ENCODE measurements at places on chromosomes 11 and 22. TPM values are rescaled to one million over a fixed set of nuclear protein-coding genes. Genes with fewer than 3 reads are reported as not detected.
A peak's percentile ranks its signal among the peaks of the same experiment; 100 is the strongest.

ANO9 gene
- not detected for total RNA-seq

CBX7 gene
- 6.1 TPM for total RNA-seq

- no peak for DNase-seq
These were observed 852.3 kb downstream of the BRD1 start for GRCh38 chr22:48975316-48975741.

- DNase-seq, result no peak
These were observed 59.6 kb upstream of the SHANK2 start for GRCh38 chr11:71311928-71312510.

DNA sequence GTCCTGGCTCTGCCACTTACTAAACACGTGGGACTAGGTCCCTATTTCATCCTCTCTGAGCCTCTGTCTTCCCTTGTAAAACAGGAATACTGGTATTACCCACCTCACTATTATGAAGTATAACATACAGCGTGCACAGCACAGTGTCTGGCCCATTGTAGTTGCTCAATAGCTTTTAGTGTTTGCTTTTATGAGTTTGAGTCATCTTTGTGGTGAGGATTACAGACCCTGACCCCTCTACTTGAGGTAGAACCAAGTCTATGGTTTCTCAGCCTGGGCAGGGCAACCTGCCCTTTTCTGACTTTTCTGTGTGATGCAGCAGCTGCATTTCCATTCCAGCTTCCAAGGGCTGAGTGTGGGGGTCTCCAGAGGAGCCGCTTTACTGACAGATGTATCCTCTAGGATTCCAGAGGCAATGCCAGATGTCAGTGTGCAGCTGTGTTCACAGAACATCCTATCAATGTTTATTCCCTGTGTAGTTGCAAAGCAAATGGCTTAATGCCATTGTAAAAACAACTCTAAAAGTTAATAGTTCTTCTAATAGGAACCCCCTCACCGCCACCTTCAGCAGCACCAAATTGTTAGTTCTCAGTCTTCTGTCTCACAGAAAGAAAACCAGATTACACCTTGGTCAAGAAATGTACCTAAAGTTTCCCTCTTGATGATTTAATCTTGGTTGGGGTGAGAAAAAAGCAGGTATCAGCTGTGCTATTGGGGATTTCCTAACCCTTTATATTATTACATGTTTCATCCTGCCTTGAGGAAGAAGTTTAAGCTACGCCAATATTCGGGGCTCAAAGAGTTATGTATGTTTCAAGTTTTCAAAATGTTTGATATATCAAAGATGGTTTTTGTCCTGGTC lies 16.8 kb downstream of the PRR5L start:
- no peak for DNase-seq

DNA sequence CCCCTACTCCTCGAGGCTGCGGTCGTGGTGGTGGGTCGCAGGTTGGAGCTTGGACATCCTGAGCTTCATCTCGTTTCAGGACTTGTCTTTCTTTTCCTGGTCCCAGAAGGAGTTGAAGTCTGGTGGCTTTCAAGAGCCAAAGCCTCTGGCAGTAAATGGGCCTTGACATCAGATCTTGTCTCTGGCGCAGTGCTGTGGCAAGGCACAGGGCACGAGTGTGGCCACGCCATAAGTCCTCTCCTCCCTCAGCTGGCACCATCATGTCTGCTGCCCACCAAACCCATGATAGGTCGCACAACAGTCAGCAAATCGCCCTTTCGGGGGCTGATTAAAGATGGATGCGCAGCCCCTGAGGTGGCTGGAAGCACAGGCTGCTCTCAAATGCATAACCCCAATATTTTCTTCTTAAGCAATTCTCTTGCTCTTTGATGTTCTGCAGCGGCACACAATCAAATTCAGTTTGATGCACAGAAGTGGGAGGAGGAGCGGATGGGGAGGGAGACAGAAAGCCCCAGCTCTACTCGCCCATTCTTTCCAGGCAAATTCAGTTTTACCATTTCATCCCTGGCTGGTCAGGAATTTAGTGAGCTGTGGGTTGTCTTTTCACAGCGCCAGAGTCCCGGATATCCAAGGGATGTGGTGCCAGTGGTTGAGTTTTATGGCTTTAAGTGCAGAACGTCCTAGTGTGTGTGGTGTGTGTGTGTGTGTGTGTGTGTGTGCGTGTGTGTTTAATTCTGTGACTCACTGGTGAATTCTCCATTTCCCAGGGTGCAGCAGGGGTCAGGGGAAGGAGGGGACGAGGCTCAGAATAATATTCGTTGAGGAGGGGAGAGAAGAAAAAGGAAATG lies 162.0 kb downstream of the DSCAML1 start:
- no peak for DNase-seq

- no peak for DNase-seq
These were observed 127.0 kb downstream of the MRTFA start for GRCh38 chr22:40509401-40510134.

GRCh38 chr11:72754149-72754543 lies 1.9 kb upstream of the ARAP1 start:
- no peak for DNase-seq

DNA sequence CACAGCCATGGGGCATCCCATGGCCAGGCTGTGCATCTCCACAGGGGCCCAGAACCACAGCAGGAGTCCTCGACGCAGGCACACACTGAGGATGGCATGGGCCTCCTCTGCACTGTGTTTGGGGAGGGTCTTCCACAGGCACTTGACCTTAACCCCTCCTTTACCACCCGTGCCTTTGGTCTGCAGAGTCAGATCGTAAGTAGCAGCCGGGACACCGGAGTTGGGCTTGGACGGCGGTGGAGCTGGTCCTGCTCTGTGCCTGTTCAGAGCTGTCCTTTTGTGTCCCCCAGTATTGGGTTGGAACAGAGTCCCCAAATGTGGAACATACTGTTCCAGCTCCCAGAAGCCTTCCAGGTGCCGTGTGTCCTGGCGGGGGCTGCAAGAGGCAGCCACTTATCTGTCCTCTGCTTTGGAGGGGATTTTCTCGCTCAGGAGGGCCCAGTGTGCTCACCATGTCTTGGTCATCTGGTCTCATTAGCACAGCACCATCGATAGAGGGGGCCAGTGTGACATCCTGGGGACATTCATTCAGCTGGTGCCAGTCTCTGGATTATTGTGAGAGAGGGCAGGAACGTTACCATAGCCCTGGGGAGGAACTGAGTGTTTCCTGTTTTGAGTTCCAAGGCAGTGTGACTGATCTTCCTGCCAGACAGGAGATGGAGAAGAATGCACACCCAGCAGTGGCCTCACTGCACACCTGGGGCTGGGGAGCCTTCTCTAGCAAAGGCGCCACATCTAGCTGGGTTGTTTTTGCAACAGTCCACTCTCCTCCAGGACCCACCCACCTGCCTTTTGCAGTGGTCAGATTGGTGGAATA lies 12.4 kb downstream of the CRELD2 start:
- peak; percentile 84 for DNase-seq

- DNase-seq, result no peak
These were observed at the start of gene ST14 for GRCh38 chr11:130159657-130160497. Gene ST14 (plus strand): TSS chr11:130159782. CDS start chr11:130159980, 198 bp downstream.

Measured in frontal cortex (tissue), 4 donors.